ENCODE measurements at places on chromosomes 4 and X. TPM values are rescaled to one million over a fixed set of nuclear protein-coding genes. Genes with fewer than 3 reads are reported as not detected.

The TCEAL7 gene
- polyA plus RNA-seq = 2.2 TPM

The KCNE5 gene
- 0.06 TPM for polyA plus RNA-seq

The BRS3 gene
- polyA plus RNA-seq = not detected

The GRIA3 gene
- 0.22 TPM for polyA plus RNA-seq

The ARHGAP10 gene
- polyA plus RNA-seq = 9.1 TPM

The SPP1 gene
- polyA plus RNA-seq = 196 TPM

The MXRA5 gene
- 3.4 TPM for polyA plus RNA-seq

The ZNF732 gene
- polyA plus RNA-seq = 0.02 TPM

The MAOB gene
- polyA plus RNA-seq = 8.6 TPM

The DCAF8L1 gene
- polyA plus RNA-seq = not detected

- no peak for DNase-seq
Observed at GRCh38 chr4:21979196-21979595, 30.6 kb upstream of the KCNIP4 start.

- DNase-seq = no peak
Observed at GRCh38 chr4:71211748-71212147, 127.1 kb upstream of the SLC4A4 start.

DNA sequence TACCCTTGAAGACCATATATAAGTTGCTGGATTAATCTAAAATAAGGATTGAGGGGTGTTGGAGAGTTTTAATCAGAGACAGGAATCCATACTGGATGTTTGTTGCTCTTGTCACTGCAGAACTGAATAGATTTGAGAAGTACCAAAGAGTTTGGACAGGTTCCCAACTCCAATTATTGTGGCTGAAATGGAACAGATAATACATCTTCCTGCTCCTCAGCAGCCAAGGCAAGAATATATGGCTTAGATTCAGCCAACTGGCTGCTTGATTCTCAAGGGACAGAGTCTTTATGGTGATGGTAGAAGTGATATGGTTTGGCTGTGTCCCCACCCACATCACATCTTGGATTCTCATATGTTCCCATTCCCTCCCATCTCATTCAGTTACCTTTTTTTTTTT is 97.0 kb upstream of the PDHA2 start:
- no peak for DNase-seq

GRCh38 chr4:4685810-4686795 is 144.3 kb upstream of the STX18 start:
- DNase-seq = no peak

DNA sequence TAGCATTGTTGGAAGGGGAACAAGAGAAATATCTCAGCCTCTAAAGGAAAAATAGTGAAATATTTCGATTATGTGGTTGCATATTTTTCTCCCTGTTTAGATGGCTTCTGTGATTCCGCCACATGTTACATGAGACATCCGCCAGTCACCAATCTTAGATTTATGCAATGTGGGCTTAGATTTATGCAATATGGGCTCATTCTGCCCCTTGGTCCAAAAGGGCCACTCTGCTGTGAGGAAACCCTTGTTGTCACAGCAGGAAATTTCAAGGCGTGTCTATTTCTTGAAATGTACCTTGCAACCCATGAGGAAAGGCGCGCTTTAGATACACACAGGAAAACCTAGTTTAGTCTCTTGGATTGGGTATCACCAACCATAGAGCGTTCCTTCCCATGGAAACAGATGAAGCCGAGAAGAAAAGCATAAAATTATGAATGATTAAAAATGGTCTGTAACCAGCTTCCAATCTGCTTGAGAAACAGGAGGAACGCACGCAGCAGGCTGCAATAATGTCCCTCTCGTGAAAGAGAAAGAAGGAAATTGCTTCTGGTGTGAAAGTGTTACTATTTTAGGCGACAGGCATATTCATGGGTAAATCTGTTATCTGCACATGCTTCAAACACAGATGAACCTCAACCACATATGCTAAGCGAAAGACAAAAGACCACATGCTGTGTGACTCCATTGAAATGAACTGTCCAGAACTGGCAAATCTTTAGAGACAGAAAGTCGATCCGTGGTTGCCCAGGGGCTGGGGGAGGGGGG is 3.7 kb downstream of the RS1 start:
- DNase-seq = no peak

DNA sequence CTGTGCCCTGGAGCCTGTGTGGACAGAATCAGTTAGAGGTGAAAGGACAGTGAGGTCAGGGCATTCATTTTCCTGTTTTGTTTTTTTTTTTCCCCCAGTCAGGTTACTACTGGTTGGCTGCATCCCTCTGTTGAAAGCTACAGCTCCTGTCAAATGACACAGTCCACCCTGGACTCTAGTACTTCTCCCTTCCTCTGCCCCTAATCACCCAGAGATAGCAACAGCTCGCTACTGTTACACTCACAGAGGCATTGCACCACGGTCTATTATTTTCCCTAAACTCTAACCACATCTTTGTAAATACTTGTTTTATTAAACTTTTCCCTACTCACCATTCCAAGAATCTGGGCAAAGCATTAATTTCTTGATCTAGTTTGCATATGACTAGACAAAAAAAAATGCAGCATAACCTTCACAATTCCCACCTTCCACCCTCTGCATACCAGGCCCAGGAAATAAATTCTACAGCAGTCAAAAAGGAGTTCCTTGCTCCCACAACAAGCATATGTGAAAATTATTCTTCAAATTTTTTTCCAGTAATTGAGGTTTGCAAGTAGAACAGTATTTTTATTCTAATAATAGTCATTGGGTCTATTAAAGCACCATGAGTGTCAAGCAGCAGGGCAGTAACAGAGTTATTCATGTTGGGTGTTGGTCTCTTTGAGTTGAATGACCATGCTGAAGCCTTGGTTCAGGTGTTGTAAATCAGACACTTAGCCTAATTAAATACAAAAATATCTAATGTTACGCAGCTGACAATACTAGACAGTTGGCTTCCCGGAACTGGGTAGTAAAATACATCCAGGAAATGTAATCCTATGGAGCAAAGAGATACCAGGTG is 329.2 kb downstream of the INPP4B start:
- no peak for DNase-seq

DNA sequence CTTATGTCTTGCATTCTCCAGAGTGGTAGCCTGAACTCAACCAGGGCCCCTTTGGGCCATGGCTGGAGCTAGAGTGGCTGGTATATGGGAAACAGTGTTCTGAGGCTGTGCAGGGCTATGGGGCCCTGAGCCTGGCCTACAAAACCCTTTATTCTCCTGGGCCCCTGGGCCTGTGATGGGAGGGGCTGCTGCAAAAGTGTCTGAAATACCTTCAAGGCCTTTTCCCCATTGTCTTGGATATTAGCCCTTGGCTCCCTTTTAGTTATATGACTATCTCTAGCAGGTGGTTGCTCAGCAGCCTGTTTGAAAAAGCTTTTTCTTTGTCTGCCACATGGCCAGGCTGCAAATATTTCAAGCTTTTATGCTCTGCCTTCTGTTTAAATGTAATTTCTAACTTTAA is 22.5 kb downstream of the APOOL start:
- DNase-seq = no peak

- peak; percentile 12 for DNase-seq
Observed at GRCh38 chrX:116342903-116343302, 93.5 kb upstream of the SLC6A14 start.

GRCh38 chrX:129361576-129361975 is 161.7 kb downstream of the SMARCA1 start:
- peak; percentile 5 for DNase-seq

DNA sequence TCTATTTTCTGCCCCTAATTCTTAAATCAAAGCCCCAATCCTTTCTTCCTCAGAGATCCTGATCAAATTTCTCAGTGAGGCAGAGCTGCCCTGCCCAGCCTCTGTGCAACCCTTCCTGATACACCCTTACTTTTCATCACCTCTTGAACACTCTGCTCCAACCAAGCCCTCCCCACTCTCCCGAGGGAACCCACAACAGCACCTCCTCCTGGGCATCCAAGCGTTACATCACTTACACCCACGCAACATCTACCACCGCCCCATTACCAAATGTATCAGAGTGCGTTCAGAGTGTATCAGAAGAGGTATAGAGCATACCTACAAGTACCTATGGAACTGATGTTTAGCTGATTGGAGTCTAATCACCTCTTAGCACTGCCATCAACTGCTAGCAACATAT is 186.5 kb downstream of the RAP1GDS1 start:
- no peak for DNase-seq

- peak; percentile 82 for DNase-seq
Observed at GRCh38 chrX:24619647-24620046, 27.5 kb downstream of the PCYT1B start.

GRCh38 chr4:136811496-136812077 is 720.7 kb downstream of the PCDH18 start:
- DNase-seq = no peak

DNA sequence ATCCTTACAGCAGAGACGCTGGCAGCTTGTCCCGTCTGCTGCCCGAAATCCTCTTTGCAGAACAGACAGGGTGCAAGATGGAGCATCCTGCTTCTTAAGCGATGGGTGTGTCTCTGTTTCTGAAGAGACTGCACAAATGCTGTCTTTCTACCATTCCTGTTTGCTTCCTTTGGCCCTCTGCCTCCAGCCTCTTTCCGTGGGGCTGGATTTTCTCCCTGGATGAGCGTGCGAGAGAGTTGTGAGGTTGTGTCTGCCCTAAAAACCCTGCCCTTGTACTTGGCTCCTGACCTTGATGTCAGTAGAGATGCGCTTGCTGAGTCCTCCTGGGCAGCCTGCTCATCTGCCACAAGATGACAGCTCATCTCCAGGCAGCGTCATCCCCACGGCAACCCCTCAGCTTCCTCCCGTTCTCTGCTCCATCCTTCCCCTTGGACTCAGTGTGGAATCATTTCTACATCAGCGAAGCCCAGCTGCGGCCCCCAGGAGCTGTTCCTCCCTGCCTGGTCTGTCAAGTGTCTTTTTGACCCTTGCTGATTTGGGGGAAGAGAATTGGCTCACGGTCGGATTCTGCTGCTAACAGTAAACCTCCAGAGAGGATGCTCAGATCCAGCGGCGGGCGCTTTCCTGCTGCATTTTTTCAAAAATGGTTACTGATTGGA is 246.2 kb downstream of the ASMT start:
- no peak for DNase-seq

- DNase-seq = no peak
Observed at GRCh38 chr4:89545315-89545714, 237.7 kb upstream of the GPRIN3 start.

DNA sequence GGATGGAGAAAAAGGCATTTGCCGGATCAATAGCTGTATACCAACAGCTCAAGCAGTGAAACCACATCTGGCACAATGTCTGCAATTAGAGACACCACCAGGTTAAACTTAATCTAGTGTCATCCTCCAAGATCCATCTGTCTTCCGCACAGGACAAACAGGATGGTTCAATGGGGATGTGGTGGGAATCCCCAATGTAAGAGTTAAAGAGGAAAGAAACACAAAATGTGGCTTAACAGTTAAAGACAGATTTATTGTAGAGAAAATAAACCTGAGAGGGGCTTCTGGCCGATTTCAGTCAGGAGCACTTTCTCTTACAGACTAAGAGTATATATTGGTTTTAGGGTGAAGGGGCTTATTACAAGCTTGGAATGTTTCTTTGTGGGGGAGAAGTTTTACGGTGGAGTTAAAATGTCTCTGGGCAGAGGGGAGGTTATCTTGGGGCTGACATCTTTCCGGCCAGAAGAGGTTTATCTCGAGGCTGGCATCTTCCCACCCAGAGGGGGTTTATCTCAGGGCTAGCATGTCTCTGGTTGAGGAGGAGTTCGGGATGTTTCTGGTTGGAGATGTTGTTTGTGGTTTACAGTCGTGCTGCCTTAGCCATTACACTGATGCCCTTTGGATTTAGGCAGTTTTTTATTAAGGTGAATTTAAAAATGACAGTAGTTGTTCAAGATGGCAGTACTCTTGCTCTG is 61.7 kb downstream of the KANTR start:
- no peak for DNase-seq
